Thoracic aorta (tissue), 2 donors: ENCODE measurements at places on chromosomes 7 and 10. TPM values are rescaled to one million over a fixed set of nuclear protein-coding genes. Genes with fewer than 3 reads are reported as not detected.
A peak's percentile ranks its signal among the peaks of the same experiment; 100 is the strongest.

DNA sequence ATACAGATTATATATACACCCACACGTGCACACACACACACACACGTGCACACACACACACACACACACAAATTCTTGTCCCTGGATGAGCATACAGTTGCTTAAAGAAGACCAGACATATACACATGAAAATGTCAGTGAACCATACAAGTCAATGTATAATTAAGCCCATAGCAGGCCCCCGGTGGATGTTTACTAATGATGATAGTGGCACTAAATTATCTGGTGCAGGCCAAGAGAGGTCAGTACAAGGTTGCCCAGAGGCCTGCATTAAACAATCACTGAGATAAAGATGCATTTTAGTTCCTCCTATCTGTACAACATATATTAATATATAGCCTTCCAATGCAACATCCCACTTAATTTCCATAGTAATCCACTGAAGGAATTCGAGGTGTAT, 860.5 kb downstream of the LRMDA start:
- DNase-seq, result no peak
- no peak overlapping the region for H3K27ac ChIP-seq
- no peaks in the 10 kb centered on the region for H3K27me3 ChIP-seq
- no peak overlapping the region for H3K4me3 ChIP-seq
- H3K36me3 ChIP-seq, result no peaks in the 10 kb centered on the region

DNA sequence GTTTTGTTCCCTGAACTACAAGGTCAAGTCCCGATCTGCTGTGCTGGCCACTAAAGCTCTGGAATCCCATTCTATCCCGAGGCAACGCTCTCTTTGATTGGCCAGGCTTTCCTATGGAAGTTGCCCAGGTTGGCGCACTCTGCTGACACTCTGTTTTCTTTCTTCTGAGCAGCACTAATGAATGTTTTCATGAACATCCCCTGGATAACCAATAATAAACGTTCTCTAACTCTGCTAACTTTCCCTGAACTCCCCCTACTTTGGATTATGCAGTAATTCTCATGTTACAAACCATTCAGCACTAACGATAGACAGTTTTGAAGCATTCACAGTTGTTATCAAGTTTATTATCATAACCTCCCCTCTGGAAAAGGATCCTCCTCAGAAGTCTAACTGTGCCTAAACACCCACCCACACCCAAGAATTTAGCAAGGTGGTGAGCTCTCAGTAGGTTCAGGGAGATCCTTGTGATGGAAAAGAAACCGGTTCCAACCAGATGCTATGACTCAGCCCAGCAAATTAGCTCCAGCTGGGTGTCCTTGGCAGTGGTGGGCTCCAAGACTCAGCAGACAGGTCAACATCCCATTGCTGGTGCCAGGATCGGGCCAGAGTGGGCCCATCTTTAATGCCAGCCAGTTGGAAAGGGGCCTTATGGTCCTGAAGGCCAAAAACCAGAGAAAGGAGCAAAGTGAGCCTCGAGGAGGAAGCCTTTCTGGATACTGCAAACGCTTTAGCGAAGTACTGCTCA, 68.4 kb downstream of the CREB3L2 start:
- no peaks in the 10 kb centered on the region for H3K36me3 ChIP-seq
- H3K27ac ChIP-seq, result peak overlapping the region; percentile 84
- DNase-seq, result no peak
- no peaks in the 10 kb centered on the region for H3K27me3 ChIP-seq
- H3K4me3 ChIP-seq, result peak overlapping the region; percentile 17

DNA sequence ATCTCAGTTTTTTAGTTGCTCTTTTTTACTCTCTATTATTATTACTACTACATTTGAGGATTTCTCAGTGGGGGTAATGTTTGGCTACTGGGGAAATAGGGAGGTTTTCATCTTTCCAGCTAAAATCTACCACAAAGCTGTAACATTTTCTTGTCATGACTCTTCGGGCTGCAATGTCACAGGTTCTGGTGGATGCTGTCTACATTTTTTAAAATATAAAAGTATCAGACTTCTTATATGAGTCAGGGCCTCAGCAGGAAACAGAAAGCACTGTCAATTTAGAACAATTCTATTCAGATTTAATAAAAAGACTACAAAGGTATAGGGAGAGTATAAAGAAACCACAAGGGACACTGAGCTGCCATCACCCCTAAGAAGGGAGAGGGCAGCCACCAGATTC, 61.6 kb downstream of the DNAJC12 start:
- no peak overlapping the region for H3K4me3 ChIP-seq
- no peak for DNase-seq
- H3K36me3 ChIP-seq, result no peaks in the 10 kb centered on the region
- H3K27ac ChIP-seq, result no peak overlapping the region
- no peaks in the 10 kb centered on the region for H3K4me1 ChIP-seq
- no peaks in the 10 kb centered on the region for H3K27me3 ChIP-seq

DNA sequence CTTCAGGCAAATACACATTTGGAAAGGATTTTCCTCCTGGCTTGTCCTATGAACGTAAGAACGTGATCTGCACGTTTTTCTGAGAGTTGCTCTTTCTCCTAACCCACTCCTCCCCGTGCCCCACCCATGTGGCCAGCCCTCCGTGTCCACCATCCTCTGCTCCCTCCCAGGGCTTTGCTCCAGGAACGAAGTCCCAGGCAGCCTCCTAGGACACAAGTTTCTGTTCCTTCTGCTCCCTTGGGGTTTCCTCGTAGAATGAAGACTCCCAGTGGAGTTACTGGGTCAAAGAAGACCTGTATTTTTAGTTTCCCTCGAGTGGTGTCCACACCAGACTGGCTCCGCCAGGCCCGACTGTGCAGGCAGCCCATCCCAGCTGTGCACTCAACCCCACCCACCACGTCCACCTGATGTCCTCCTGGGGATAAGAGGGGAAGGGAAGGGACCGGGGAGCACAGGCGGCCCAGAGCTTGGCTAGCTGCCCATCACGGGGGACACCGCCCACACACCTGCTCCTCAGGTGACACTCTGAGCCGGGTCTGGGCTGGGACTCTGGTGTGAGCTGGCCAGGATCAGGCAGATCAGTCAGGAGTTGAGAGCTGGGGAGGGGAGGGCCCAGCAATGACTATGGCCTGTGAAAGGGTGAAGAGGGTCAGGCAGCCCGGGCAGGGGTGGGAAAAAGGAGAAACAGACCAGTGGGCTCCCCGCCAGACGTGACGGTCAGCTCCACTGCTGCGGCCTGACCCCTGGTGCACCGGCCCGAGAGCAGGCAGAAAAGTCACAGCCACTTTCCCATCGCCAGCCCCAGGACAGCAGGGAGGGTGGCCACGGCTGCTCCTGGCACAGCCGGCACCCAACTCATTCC, 54.3 kb upstream of the PPP2R2D start:
- H3K36me3 ChIP-seq, result no peaks in the 10 kb centered on the region
- no peak for DNase-seq
- H3K27me3 ChIP-seq, result no peaks in the 10 kb centered on the region

GRCh38 chr10:110852255-110852896, 19.4 kb upstream of the PDCD4 start:
- DNase-seq, result no peak
- H3K27ac ChIP-seq, result no peak overlapping the region
- H3K36me3 ChIP-seq, result no peaks in the 10 kb centered on the region
- no peak overlapping the region for H3K4me3 ChIP-seq
- H3K4me1 ChIP-seq, result peaks cover 3% of the 10 kb centered on the region

GRCh38 chr7:121027761-121028669, 39.5 kb downstream of the CPED1 start:
- peaks cover 25% of the 10 kb centered on the region for H3K4me1 ChIP-seq
- no peak for DNase-seq
- H3K4me3 ChIP-seq, result peak overlapping the region; percentile 2
- peak overlapping the region; percentile 46 for H3K27ac ChIP-seq

GRCh38 chr7:158252081-158252836, 335.4 kb downstream of the PTPRN2 start:
- H3K4me1 ChIP-seq, result no peaks in the 10 kb centered on the region
- H3K36me3 ChIP-seq, result no peaks in the 10 kb centered on the region
- H3K27me3 ChIP-seq, result no peaks in the 10 kb centered on the region
- no peak overlapping the region for H3K4me3 ChIP-seq
- no peak for DNase-seq

- DNase-seq, result no peak
- no peaks in the 10 kb centered on the region for H3K27me3 ChIP-seq
- H3K4me1 ChIP-seq, result no peaks in the 10 kb centered on the region
- H3K27ac ChIP-seq, result no peak overlapping the region
- H3K4me3 ChIP-seq, result no peak overlapping the region
Observed at GRCh38 chr10:71038921-71039320, 150.6 kb upstream of the PCBD1 start.

GRCh38 chr10:49387071-49387470, 8.8 kb downstream of the DRGX start:
- no peak overlapping the region for H3K4me3 ChIP-seq
- H3K36me3 ChIP-seq, result no peaks in the 10 kb centered on the region
- H3K27ac ChIP-seq, result no peak overlapping the region
- no peaks in the 10 kb centered on the region for H3K4me1 ChIP-seq

DNA sequence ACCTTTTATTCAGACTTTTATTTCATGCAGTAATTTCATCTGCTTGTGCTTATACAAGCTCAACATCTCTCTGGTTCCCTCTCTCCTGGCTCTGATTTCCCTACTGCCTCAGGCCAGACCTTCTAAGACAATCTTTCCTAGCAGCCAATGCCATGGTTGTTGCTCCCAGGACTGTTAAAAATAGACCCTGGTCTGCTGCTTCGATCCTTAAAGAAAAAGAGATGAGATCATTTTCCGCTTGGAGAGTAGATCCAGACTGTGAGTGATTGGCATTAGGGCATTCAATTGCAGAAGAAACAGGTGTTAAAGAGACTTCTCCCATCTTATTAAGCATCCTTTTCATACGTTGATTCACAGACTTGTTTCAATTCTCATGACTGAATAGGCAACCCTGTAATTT, 68.4 kb upstream of the ITGB1 start:
- no peak for DNase-seq
- no peak overlapping the region for H3K4me3 ChIP-seq
- peaks cover 3% of the 10 kb centered on the region for H3K4me1 ChIP-seq

GRCh38 chr7:115662676-115663075, 367.9 kb downstream of the TFEC start:
- H3K27ac ChIP-seq, result no peak overlapping the region
- no peaks in the 10 kb centered on the region for H3K36me3 ChIP-seq
- no peaks in the 10 kb centered on the region for H3K4me1 ChIP-seq
- DNase-seq, result no peak
- no peak overlapping the region for H3K4me3 ChIP-seq

DNA sequence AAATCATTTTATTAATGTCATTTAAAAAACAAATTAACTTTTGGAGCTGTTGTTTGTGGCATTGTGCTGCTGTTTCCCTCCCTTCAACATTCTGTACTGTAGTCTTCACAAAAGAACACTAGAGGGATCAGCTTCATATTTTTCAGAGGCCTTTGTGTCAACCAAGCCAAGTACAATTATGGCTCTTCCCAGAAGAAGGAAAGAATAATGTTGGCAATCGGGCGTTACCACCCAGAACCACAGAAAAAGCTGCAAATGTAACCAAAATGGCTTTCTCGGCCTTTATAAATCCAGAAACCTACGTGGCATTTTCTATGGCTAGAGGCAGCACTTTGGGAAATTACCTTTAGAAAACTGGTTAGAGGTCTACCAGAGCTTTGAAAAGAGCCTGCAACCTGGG, 98.8 kb upstream of the COL1A2 start:
- no peaks in the 10 kb centered on the region for H3K27me3 ChIP-seq
- peaks cover 60% of the 10 kb centered on the region for H3K4me1 ChIP-seq
- peak overlapping the region; percentile 67 for H3K4me3 ChIP-seq
- H3K36me3 ChIP-seq, result no peaks in the 10 kb centered on the region
- H3K27ac ChIP-seq, result peak overlapping the region; percentile 93

GRCh38 chr10:82778908-82779307, 903.9 kb downstream of the NRG3 start:
- no peaks in the 10 kb centered on the region for H3K27me3 ChIP-seq
- DNase-seq, result no peak
- H3K4me3 ChIP-seq, result no peak overlapping the region
- H3K27ac ChIP-seq, result no peak overlapping the region
- H3K4me1 ChIP-seq, result no peaks in the 10 kb centered on the region
- H3K36me3 ChIP-seq, result no peaks in the 10 kb centered on the region

DNA sequence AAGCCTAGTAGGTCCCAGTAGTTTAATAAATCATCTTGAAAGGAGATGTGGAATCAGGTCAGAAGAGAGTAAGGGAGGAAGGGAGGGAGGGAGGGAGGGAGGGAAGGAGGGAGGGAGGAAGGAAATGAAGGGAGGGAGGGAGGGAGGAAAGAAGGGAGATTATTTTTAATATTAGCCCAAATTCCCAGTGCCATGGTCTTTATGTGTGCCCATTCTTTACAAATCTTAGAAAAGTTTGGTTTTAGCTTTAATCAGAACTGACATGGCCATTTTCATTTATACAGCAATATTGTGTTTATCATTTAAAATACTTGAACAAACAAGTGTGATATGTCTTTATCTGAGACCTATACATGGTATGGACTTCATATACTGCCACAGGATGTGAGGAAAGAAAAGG, 86.8 kb downstream of the GAD2 start:
- DNase-seq, result no peak
- H3K4me1 ChIP-seq, result no peaks in the 10 kb centered on the region
- no peak overlapping the region for H3K27ac ChIP-seq

GRCh38 chr7:90290244-90291113, 30.6 kb downstream of the FAM237B start:
- no peak overlapping the region for H3K27ac ChIP-seq
- no peaks in the 10 kb centered on the region for H3K36me3 ChIP-seq
- no peak for DNase-seq

- no peak for DNase-seq
- no peak overlapping the region for H3K27ac ChIP-seq
- no peaks in the 10 kb centered on the region for H3K36me3 ChIP-seq
- peaks cover 12% of the 10 kb centered on the region for H3K4me1 ChIP-seq
- H3K27me3 ChIP-seq, result no peaks in the 10 kb centered on the region
- H3K4me3 ChIP-seq, result no peak overlapping the region
Observed at GRCh38 chr10:82377608-82378007, 502.6 kb downstream of the NRG3 start.

GRCh38 chr10:119546009-119546408, 3.5 kb upstream of the RGS10 start:
- no peaks in the 10 kb centered on the region for H3K36me3 ChIP-seq
- no peak overlapping the region for H3K27ac ChIP-seq
- H3K4me1 ChIP-seq, result peaks cover 27% of the 10 kb centered on the region
- DNase-seq, result no peak
- no peaks in the 10 kb centered on the region for H3K27me3 ChIP-seq

GRCh38 chr7:142898377-142899170, 13.0 kb upstream of the TRPV6 start:
- H3K4me1 ChIP-seq, result no peaks in the 10 kb centered on the region
- no peaks in the 10 kb centered on the region for H3K27me3 ChIP-seq
- no peak for DNase-seq
- no peak overlapping the region for H3K4me3 ChIP-seq
- H3K27ac ChIP-seq, result no peak overlapping the region
- no peaks in the 10 kb centered on the region for H3K36me3 ChIP-seq

- no peaks in the 10 kb centered on the region for H3K27me3 ChIP-seq
- H3K4me1 ChIP-seq, result no peaks in the 10 kb centered on the region
- DNase-seq, result no peak
- H3K4me3 ChIP-seq, result no peak overlapping the region
- no peaks in the 10 kb centered on the region for H3K36me3 ChIP-seq
- no peak overlapping the region for H3K27ac ChIP-seq
Observed at GRCh38 chr10:61391281-61391680, 61.9 kb downstream of the TMEM26 start.

LSM8 gene
- 41.0 TPM for total RNA-seq

RAB19 gene
- not detected for total RNA-seq

VPS37D gene
- 1.2 TPM for total RNA-seq

GNAT3 gene
- not detected for total RNA-seq

CCL26 gene
- not detected for total RNA-seq

IGFBP1 gene
- total RNA-seq, result not detected

ANKRD61 gene
- total RNA-seq, result not detected

BMPER gene
- 2.3 TPM for total RNA-seq

FEZF1 gene
- not detected for total RNA-seq

MKI67 gene
- 0.41 TPM for total RNA-seq
